Hippocampal formation (tissue), 2 donors: ENCODE measurements at places on chromosomes 12 and 14.

GRCh38 chr12:52558781-52559445 is 6.0 kb upstream of the KRT71 start:
- no peak for DNase-seq

GRCh38 chr14:37237094-37237493 is 39.4 kb downstream of the MIPOL1 start:
- no peak for DNase-seq

GRCh38 chr14:100587763-100588411 is 670 bp upstream of the BEGAIN start:
- DNase-seq = no peak

- DNase-seq = no peak
These were observed 9.4 kb downstream of the AKAP5 start for GRCh38 chr14:64474698-64475097.

- DNase-seq = no peak
These were observed 41.2 kb downstream of the YLPM1 start for GRCh38 chr14:74804219-74804825.
